ENCODE measurements at places on chromosomes 16 and 17. TPM values are rescaled to one million over a fixed set of nuclear protein-coding genes. Genes with fewer than 3 reads are reported as not detected.

DNA sequence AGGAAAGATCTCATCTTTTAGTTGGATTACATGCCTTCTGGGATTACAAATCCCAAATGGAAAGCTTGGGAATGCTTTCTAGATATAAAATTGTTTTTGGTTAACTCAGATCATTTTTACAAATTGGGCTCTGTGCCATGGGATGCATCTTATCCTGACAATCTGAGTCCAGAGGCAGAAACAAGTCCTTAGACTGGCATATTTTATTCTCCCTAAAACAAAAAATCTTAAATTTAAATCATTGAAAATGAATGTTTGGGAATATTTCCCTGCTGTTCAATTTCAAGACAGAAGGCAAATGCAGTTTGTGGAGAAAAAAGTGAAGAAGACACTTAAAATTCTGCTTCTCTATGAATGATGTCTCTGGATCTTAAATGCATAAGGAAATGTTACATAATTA, 456.6 kb upstream of the GOT2 start:
- H3K27ac ChIP-seq = no peak overlapping the region
- H3K4me3 ChIP-seq = no peak overlapping the region
- no peak for DNase-seq

DNA sequence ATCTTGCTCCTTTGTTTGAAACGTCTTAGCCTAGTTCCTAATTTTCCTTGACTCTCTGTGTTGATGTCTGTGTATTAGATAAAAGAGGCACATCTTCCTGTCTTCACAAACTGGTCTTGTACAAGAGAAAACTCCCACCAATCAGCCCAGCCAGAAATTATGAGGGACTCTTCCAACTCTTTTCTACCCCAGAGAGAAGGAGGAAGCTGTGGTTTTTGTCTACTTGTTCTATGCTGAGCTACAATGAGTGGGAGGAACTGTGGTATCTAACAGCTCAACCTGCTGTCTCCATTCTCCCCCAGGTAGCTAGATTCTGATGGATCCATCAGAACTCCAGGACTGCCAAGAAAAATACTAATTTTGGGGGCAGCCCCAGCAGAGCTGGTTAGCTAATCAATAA, 392.5 kb downstream of the HS3ST3B1 start:
- no peaks in the 10 kb centered on the region for H3K4me1 ChIP-seq
- H3K27me3 ChIP-seq = peaks cover 7% of the 10 kb centered on the region
- DNase-seq = no peak
- H3K27ac ChIP-seq = no peak overlapping the region

DNA sequence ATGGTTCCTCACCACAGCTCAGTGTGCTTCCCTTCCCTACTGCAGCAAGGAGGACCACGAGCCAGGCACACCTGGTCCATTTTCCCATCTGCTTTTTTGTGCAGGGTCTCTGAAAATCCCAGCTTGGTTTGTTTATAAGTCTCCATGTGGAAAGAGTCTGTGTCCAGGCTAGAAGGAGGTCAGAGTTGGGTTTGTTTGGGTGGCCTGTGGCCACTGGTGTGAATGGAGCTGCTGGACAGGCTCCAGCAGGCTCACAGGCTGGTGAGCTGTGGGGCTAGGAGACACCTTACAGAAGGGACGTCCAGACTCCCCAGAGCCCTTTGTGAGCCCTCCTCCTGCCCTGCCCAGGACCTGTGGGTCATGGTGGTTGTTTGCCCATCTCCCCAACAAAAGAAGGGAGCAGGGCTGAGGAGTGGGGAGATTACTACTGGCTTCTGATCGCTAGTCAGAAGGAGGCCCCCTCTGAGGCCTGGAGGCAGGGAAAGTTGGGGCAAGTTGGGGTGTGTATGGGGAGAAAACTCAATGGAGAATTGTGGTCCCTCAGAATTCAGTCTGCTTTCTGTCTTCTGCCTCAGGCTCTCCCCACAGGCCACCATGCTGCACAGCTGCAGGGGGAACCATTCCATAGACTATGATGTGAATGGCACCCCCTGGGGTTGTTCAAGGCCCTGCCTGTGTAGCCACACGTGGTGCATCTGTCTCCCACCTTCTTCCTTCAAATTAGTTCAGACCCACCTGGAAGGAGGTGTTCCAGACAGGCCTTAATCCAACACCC, 4.1 kb downstream of the RARA start:
- no peaks in the 10 kb centered on the region for H3K27me3 ChIP-seq
- no peaks in the 10 kb centered on the region for H3K36me3 ChIP-seq
- H3K4me1 ChIP-seq = no peaks in the 10 kb centered on the region
- peak overlapping the region; percentile 38 for H3K27ac ChIP-seq
- H3K4me3 ChIP-seq = no peak overlapping the region

DNA sequence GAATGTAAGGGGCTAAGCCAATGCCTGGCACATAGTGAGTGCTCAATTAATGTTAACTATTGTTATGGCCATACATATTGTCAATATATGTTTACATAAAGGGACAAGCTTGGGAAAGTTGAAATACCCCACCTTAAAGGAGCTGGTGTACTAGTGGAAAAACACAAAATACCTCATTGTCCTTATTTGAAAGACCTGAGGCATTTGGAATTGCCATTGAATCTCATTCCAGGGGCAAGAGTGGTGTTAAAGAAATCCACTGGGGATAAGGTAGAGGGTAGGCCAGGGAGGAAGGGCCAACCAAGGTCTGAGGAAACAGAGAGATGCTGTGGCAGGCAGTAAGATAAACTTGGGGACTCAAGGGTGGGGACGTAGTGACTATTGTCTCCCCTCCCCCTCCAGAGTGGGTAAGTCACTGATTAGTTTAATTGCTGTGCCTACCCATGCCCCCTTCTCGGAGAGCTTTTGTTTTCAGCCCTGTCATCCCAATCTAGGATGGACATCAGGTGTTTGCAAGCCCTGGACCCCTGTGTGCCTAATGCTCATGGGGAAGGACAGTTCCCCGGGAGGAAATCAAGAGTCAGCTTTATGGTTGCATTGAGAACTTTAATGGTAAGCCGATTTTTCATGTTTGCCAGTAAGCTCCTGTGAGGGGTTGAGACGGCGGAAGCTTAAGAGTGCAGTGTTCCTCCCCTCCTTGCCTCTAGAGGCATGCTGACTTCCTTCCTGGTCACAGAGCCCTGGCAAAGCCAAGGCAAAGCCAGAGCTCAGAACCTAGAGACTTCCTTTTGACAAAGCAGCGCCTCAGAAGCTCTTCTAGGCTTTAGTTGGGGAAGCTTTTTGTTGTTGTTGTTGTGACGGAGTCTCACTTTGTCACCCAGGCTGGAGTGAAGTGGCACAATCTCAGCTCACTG, 2.5 kb upstream of the HEATR9 start:
- H3K36me3 ChIP-seq = no peaks in the 10 kb centered on the region
- peaks cover 16% of the 10 kb centered on the region for H3K4me1 ChIP-seq
- no peak overlapping the region for H3K27ac ChIP-seq
- no peak overlapping the region for H3K4me3 ChIP-seq
- no peaks in the 10 kb centered on the region for H3K27me3 ChIP-seq
- no peak for DNase-seq

- peaks cover 34% of the 10 kb centered on the region for H3K27me3 ChIP-seq
- H3K4me1 ChIP-seq = peaks cover 21% of the 10 kb centered on the region
- H3K27ac ChIP-seq = peak overlapping the region; percentile 63
Observed at GRCh38 chr17:2689411-2690164, 22.0 kb downstream of the CLUH start.

The ASPA gene
- not detected for total RNA-seq

The SLC6A2 gene
- total RNA-seq = not detected

DNA sequence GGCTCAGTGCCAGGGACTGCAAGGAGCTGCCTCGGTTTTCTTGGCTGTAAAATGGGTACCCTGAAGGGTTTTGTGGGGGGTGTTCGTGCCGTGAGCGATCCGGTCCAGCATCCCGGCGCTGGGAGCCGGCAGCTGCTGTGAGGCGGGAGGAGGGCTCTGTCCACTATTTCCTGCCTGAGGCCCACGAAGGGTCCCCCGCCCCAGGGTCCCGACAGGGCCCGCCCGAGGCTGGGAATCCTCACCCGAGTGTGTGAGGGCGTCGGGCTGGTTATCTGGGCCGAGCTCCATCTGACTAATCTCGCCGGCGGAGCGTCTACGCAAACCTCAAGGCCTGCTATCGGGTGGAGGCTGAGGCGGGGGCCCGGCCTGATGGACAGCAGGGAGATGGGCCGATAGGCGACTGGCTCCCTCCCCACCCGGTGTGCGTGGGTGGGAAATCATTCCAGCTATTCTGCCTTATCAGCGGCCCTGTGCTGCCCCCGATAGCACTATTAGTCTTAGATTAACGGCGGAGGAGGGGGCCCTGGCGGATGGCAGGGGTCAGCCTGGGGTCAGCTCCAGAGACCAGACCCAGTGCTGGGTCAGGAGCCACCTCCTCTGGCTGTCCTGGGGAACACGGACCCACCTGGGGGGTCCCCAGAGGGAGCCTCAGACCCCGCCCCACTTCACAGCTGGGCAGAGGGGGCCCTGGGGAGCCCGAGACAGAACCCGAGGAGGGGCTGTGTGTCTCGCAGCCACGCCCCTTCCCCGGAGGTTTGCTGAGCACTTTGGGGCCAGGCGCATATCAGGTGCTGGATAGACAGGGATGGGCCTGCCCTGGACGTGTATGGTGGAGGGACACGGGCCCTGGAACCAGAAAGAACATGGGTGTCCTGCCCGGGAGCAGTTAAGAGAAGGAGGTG, 44.7 kb downstream of the ZFPM1 start:
- no peaks in the 10 kb centered on the region for H3K36me3 ChIP-seq
- H3K4me3 ChIP-seq = no peak overlapping the region
- H3K27me3 ChIP-seq = peaks cover 3% of the 10 kb centered on the region
- H3K27ac ChIP-seq = no peak overlapping the region
- no peak for DNase-seq
- H3K4me1 ChIP-seq = no peaks in the 10 kb centered on the region

DNA sequence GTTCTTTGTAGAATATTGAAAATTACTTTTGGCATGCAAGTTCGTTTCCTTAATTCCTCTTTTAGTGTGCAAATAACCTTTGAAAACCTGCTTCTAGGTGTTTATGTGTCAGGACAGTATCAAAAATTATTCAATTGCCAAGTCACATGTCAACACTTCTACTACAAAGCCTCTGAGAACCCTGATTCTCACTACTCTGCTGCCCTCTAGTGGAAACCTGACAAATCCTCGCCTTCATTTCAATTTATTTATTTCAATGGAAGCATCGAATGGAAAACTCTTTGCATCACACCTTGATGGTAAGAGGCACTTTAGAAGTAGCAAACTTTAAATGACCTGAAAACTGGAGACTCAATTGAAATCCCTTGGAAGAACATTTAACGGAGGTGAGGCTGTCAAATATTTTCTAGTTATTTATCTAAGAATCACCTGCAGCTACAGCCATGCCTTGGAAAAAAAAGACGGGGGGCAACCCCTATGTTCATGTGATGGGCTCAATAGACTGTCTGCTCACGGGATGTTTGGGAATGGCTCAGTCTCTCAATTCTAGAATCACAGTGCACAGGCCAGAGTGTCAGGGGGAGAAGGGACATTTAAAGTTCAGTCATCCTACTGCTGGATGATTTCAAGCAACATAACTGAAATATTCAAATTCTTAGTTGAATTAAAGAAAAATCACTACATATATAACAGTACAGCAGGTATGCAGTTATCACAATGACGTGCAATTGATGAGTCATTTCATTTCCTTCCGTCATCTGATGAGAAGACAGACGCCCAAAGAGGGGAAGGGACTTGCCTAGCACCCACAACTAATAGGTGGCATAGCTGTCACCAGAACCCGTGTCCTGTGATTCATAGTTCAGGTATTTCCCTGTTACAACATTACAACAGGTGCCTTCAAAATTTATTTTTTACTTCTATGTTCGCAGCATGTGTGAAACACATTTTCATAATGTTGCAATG, 563.9 kb downstream of the TOX3 start:
- no peaks in the 10 kb centered on the region for H3K36me3 ChIP-seq
- peak; percentile 68 for DNase-seq
- no peak overlapping the region for H3K4me3 ChIP-seq
- H3K27me3 ChIP-seq = peaks cover 3% of the 10 kb centered on the region

- H3K27me3 ChIP-seq = peaks cover 11% of the 10 kb centered on the region
- H3K36me3 ChIP-seq = no peaks in the 10 kb centered on the region
- no peak overlapping the region for H3K27ac ChIP-seq
- no peak overlapping the region for H3K4me3 ChIP-seq
Observed at GRCh38 chr17:62906881-62907280, 59.2 kb upstream of the TANC2 start.

DNA sequence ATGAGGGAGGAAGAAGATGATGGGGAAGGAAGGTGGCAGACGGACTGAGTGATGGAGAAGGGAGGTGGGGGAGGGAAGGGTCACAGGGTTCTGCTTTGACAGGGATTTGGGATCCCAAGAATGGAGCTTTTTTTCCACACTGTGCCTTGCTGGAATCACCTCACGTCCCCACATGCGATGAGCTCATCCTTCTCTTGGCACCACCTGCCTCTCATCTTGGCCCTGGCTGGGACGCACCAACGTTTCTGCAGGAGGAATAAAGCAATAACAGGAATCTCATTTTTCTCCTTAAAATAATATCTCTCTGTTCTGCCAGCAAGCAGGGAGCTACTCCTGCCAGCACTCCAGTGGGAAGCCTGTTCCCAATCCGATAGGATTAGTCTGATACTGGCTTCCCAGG, 47.8 kb downstream of the MEOX1 start:
- DNase-seq = no peak
- peaks cover 14% of the 10 kb centered on the region for H3K4me1 ChIP-seq
- no peak overlapping the region for H3K27ac ChIP-seq
- peaks cover 13% of the 10 kb centered on the region for H3K27me3 ChIP-seq

DNA sequence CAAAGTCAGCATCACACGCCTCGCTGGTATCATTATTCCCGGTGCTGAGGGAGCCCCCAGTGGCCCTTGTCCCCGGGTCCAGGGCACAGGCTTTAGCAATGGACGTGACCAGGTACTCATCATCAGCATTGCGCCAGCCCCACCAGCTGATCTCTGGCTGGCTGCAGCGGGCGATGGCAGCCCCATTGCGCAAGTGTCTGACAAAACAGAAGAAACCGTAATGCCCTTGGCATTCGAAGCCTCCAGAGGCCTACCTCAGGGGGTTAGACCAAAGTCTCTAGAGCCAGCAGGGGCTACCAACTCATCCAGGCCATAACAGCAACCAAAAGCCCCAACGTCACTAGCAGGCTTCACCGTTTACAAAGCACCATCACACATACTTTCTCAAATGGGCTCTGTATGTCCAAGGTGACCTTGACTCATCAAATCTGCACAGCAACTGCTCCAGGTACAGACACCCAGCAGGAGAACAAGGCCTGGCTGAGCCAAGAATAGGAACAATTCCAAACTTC, 7.3 kb downstream of the MTMR4 start:
- H3K27ac ChIP-seq = no peak overlapping the region
- H3K36me3 ChIP-seq = peaks cover 26% of the 10 kb centered on the region
- no peak overlapping the region for H3K4me3 ChIP-seq
- H3K4me1 ChIP-seq = no peaks in the 10 kb centered on the region
